ENCODE measurements at places on chromosomes 6 and 20. TPM values are rescaled to one million over a fixed set of nuclear protein-coding genes. Genes with fewer than 3 reads are reported as not detected.

Gene REPS1
- 24.6 TPM for total RNA-seq

Gene TBX18
- 55.7 TPM for total RNA-seq

Gene JAG1
- total RNA-seq, result 34.9 TPM

Gene TRIM31
- total RNA-seq, result not detected

Gene LIME1
- total RNA-seq, result 9.3 TPM

Gene BAG2
- 23.4 TPM for total RNA-seq

Gene BHLHE23
- not detected for total RNA-seq

Gene GABRR1
- total RNA-seq, result not detected

Gene UBD
- 0.66 TPM for total RNA-seq

Gene ACSS1
- 1.3 TPM for total RNA-seq

Gene GABRR2
- total RNA-seq, result 0.15 TPM

Gene ZNF391
- 1.8 TPM for total RNA-seq

Gene PPP1R16B
- total RNA-seq, result under 0.01 TPM

Gene DLK2
- total RNA-seq, result 0.66 TPM

Gene TMEM74B
- not detected for total RNA-seq

Gene LPA
- not detected for total RNA-seq

Gene ROS1
- total RNA-seq, result not detected

Gene SALL4
- total RNA-seq, result 0.15 TPM

Gene HDGFL1
- not detected for total RNA-seq

Gene MRPL18
- 107 TPM for total RNA-seq

Gene SIRPB1
- total RNA-seq, result 1.2 TPM

Gene TMC2
- total RNA-seq, result not detected

Gene NHSL1
- total RNA-seq, result 26.3 TPM

Gene LCA5
- total RNA-seq, result 4.8 TPM

Gene RRAGD
- total RNA-seq, result 1.3 TPM

Gene MYB
- total RNA-seq, result 0.29 TPM

Gene VNN1
- total RNA-seq, result not detected

Gene MAPK13
- 11.3 TPM for total RNA-seq

Gene FERMT1
- 9.1 TPM for total RNA-seq

Gene BPI
- total RNA-seq, result not detected

Gene ZBTB12
- total RNA-seq, result 9.8 TPM

Gene PHF1
- total RNA-seq, result 27.0 TPM

Gene THEMIS
- total RNA-seq, result not detected

Gene CGA
- not detected for total RNA-seq

Gene HLA-DQB2
- not detected for total RNA-seq

Gene EDN1
- total RNA-seq, result 0.87 TPM

Gene MICB
- 8.4 TPM for total RNA-seq

Gene C6orf58
- total RNA-seq, result not detected

Gene C6orf163
- 2.2 TPM for total RNA-seq

Gene HCRTR2
- total RNA-seq, result not detected

Data from smooth muscle cell of trachea (primary cell).